ENCODE measurements at places on chromosomes 13 and 19.

- peak; percentile 7 for DNase-seq
These were observed 58.7 kb upstream of the NBEA start for GRCh38 chr13:34883396-34883795.

- no peak for DNase-seq
These were observed 12.6 kb downstream of the RTBDN start for GRCh38 chr19:12821761-12822160.

DNA sequence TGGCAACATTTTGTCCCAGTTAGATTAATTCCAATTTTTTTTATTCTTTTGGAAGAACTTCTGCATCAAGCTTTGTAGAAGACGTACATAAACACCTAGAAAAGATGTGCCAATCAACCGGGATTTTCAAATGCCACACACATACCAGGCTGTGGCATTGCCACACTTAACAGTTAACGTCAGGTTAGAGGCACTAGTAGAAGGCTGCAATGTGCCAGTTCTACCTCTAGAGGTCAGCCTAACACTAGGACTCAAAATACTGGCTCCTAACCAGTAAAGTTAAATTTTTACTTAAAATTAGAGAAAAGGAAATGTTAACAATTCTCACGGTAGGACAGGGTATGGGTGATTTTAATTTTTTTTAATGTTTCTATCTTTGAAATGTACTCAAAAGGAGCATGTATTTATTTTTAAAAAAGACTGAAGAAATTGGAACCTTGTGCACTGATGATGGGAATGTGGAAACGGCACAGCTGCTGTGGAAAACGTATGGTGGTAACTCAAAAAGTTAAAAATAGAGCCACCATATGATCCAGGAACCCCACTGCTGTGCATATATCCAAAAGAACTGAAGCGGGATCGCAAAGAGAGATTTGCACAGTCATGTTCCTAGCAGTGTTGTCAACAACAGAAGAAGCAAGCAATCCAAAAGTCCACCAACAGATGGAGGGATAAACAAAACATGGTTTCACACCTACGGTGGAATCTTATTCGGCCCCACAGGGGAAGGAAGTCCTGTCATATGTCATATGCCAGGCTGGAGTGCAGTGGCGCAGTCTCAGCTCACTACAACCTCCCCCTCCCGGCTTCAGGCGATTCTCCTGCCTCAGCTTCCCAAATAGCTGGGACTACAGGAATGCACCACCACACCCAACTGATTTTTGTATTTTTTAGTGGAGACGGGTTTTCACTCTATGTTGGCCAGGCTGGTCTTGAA lies 30.3 kb downstream of the CRYL1 start:
- DNase-seq, result peak; percentile 68

GRCh38 chr13:92510416-92510815 lies 716.2 kb upstream of the GPC6 start:
- no peak for DNase-seq

DNA sequence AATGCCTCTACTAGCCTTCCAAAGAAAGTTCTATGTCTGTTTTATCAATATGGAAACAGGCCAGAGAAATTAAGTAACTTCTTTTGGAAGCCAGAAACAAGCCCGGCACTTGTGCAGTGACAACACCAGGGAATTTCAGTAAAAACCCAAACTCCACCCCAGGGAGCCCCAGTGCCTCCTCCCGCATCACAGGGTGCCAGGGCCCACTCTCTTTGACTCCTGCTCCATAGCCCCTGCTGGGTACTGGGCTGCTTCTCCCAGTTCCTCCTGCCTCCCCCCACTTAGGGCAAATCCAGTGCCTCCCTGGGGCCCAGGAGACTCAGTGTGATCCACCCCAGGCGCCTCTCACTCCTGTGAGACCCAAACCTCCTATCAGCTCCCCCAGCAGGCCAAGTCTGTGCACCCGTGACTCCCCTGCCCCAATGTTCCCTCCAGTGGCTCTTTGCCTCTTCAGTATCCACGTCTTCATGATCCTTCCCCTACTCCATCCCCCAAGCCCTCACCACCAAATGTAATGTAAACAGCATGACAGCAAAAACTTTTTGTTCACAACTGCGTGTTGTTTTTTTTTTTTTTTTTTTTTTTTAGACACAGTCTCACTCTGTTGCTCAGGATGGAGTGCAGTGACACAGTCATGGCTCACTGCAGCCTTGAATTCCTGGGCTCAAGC lies 2.3 kb upstream of the FFAR3 start:
- DNase-seq, result peak; percentile 59

- DNase-seq, result no peak
These were observed 603 bp downstream of the ZNF880 start for GRCh38 chr19:52370341-52370710.

DNA sequence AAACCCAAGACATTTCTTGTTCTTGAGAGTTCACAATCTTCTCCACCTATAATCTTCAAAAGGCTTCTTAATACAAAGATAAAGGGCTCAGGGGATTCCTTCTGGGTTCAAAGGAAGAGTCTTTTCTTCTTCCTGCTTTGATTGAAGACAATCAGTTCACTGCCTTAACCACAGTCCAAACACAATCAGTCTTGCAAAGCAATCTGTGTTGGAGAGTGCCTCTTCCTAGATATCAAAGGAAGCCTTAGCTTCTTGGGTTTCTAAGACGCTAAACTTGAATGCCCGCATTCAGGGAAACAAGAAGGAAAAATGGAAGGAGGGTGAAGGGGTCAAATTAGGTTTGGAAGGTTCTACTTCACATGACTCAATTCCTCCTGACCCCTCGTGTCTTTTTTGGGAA lies 27.2 kb downstream of the RANBP3 start:
- no peak for DNase-seq

- DNase-seq, result peak; percentile 68
These were observed 2.0 kb downstream of the FBL start for GRCh38 chr19:39843919-39844793.

- DNase-seq, result peak; percentile 88
These were observed 144.5 kb upstream of the ZNF536 start for GRCh38 chr19:30227661-30228112.

DNA sequence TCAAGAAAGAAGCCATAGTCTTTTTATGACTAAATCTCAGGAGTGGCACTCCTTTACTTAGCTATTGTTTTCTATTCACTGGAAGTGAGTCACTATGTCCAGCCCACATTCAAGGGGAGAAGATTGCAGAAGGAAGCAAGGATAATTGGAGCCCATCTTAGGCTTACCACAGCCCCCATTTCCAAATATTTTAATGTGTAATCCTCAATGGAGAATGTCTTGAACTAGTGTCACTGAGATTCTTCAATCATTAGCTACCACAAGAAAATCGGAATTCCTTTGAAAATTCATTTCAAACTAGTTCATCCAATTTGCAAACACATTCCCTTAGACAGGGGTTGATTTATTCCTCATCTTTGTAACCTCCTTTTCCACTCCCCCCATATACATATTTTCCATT lies 84.7 kb downstream of the DLEU7 start:
- no peak for DNase-seq

- DNase-seq, result no peak
These were observed 537.4 kb downstream of the SLITRK6 start for GRCh38 chr13:85261757-85262346.

DNA sequence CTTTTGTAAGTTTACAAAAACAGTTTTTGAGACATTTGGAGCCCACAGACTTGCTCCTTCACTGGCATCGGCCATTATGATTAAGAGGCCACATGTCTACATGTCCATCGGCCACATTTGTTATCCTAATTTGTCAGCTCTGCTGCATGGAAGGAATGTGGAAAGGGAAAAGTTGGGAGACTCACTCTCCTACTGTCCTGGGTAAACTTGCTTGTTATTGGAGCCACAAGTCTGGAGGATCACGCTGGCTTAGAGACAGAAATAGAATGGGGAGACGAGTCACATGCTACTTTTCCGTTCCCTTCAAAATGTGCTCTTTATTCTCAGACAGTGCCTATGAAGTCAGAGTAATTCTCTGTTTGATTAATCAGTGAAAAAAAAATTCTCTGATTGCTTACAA lies 741.2 kb upstream of the PCDH9 start:
- no peak for DNase-seq

- DNase-seq, result peak; percentile 85
These were observed 2.1 kb downstream of the KCNK6 start for GRCh38 chr19:38321646-38322196.

GRCh38 chr19:38417544-38418506 lies 8.2 kb downstream of the RASGRP4 start:
- DNase-seq, result peak; percentile 32

DNA sequence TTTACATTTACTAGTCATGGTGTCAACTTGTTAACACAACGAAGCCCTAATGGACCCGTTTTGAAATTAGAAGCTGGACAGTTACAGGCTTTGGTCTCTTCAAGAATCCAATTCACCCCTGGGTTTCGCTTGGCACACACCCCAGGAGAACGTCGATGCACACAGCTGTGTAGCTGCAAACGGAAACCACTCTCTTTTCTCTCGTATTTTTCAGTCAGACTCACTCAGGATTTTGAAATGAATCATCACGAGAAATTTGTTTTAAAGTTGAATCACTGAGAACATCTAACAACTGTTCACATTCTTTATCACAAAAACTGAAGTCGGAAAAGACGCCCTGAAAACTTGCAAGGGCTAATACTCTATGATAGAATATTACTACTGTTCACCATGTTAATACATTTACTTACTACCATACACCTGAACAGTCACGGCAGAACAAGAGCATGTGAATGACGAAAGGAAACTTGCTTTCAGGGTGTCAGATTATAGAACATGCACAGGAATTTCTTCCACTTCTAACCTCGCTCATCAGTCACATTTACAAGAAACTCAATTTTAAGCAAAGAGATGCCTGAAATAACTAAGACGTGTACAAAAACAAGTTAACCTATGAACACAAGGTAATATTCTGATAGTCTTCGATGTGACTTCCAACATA lies 4.7 kb downstream of the PNMA8A start:
- DNase-seq, result peak; percentile 78

DNA sequence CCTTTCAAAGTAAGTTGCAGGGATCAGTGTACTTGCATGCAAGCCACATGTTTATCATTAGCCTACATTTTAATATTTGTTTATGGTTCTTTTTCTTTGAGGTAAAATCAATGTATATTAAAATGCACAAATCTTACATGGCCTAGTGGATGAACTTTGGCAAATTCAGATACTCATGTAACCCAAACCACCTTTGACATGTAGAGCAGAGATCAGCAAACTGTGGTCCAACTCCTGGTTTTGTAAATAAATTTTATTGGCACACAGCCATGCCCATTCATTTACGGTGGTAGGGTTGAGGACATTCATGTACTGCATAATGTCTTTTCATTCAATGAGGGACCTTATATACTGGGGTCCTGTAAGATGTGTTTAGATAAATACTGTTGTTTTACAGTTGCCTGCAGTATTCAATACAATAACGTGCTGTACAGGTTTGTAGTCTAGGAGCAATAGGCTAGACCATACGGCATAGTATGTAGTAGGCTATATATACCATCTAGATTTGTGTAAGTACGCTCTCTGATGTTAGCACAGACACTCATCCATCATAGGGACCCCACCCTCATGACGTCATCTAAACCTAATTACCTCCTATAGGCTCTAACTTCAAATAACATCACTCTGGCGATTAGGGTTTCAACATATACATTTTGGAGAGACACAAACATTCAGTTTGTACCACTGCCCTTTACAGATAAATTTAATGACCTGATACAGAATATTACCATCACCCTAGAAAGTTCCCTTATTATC lies 5.7 kb downstream of the NDFIP2 start:
- DNase-seq, result no peak

DNA sequence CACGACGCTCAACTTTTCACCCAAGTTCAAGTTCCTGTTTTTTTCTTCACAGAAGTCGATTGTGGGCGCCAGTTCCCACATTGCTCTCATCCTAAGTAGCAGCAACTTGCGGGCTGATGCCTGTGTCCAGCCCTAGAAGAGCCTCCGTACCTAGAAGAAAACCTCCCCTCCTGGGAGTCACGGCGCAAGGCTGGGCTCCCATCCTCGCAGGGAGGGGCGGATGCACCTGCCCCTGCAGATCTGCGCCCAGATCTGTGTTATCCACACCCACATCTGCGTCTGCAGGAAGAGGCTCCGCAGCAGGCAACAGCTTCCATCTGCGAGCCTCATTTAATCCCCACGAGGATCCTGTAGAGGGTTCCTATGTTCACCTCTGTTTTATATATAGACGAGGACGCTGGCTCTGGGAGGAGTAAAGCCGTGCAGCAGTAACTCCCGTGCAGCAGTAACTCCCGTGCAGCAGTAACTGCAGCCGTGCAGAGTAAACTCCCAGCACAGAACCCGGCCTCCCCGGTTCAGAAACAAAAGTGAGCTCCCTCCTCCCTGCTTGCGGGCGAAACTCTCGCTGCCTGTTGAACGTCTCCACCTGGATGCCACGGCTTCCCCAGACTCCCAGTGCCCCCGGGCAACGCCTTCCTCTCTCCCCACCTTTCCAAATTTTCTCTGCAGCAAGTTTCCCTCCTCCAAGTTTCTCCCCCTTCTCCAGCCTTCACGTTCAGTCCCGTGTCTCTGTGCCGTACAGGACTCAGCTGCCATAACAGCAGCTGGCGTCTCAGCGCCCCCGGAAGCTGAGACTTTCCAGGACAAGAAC lies 23.5 kb upstream of the LAIR1 start:
- DNase-seq, result peak; percentile 19

- DNase-seq, result no peak
These were observed at the start of gene ELL for GRCh38 chr19:18521692-18522123. Gene ELL (minus strand): TSS chr19:18522070. CDS start chr19:18522055, 15 bp downstream.

GRCh38 chr19:50371914-50372475 lies 4.3 kb upstream of the NR1H2 start:
- no peak for DNase-seq

- DNase-seq, result no peak
These were observed 926 bp downstream of the ZNF587 start for GRCh38 chr19:57850553-57851017.

GRCh38 chr13:78035500-78035899 lies 116.9 kb upstream of the EDNRB start:
- no peak for DNase-seq

- no peak for DNase-seq
These were observed 62.3 kb upstream of the UQCRFS1 start for GRCh38 chr19:29275266-29275665.

Measured in lung (tissue), 17 donors.